AG08396 (cell line): ENCODE measurements at places on chromosomes 5 and 9.

DNA sequence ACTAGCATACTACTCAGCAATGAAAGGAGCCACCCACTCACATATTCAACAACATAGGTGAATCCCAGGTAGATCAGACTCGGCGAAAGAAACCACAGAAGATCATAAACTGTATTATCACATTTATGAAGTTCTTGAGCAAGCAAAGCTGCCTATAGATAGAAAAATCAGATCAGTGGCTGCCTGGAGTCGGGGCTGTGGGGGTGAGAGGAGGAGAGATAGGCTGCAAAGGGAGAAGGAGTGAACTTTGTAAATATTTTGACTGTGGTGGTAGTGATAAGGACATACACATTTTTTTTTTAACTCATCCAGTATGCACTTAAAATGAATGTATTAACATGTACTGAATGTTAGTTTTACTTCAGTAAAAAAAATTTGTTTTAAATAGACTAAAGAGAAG, 23.5 kb upstream of the TMEM174 start:
- DNase-seq: no peak

GRCh38 chr5:143693651-143694252, 118.2 kb upstream of the HMHB1 start:
- no peak for DNase-seq

- no peak for DNase-seq
These were observed 688.2 kb downstream of the CETN3 start for GRCh38 chr5:89721353-89721752.

- DNase-seq: no peak
These were observed 98.3 kb downstream of the SUSD1 start for GRCh38 chr9:112076814-112077213.

- DNase-seq: peak; percentile 67
These were observed at the start of gene PCDHGA1 for GRCh38 chr5:141330299-141331080. Gene PCDHGA1 (plus strand): TSS chr5:141330514.

DNA sequence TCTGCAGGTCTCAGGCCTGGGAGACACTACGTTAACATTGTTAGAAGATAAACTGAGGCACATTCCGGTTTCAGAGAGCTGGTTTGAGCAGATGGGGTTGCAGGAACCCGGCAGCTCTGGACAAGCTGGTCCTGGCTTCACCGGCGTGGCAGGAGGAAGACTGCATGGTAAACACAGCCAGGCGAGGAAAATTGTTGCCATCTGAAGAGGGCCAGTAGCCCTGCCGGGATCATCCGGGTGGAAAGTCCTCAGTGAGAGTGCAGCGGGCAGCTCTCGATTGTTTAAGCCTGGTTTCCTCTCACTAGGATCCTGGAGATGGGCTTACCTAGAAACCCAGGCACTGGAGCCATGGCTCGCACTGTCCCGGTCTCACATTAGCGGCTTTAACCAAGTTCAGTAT, 226.9 kb downstream of the IRX2 start:
- no peak for DNase-seq

GRCh38 chr5:112958093-112959088, 18.2 kb upstream of the DCP2 start:
- peak; percentile 87 for DNase-seq

- no peak for DNase-seq
These were observed 56.6 kb upstream of the MOCS2 start for GRCh38 chr5:53166183-53166495.

DNA sequence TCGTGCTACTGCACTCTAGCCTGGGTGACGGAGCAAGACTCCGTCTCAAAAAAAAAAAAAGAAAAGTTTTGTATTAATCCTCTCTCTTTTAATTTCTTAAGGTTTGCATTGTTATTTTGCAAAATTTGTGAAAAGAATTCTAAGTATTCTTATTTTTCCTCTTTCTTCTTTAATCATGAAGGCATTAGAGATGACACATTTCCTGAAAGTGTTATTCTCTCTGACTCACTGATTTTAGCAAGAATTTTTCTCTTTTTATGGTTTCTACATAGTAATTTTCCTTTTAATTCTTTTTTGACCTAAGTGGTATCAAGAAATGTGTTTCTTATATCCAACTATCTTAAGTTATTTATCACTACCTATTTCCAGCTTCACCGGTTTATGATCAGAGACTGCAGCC, 78.0 kb downstream of the NSUN2 start:
- no peak for DNase-seq

DNA sequence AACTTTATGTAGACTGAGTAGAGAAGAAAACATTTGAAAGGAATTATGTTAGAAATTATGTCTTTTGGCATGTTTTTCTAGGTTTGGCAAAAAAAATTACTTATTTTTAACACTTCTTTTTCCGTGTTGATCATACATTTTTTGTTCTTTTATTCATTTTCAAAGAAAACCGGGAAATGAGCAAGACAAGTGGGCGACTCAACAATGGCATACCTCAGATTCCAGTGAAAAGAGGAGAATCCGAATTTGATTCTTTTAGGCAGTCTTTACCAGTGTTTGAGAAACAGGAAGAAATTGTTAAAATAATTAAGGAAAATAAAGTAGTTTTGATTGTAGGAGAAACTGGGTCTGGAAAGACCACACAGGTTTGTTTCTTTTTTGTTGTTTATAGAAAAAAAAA, 12.9 kb downstream of the YTHDC2 start:
- DNase-seq: no peak

DNA sequence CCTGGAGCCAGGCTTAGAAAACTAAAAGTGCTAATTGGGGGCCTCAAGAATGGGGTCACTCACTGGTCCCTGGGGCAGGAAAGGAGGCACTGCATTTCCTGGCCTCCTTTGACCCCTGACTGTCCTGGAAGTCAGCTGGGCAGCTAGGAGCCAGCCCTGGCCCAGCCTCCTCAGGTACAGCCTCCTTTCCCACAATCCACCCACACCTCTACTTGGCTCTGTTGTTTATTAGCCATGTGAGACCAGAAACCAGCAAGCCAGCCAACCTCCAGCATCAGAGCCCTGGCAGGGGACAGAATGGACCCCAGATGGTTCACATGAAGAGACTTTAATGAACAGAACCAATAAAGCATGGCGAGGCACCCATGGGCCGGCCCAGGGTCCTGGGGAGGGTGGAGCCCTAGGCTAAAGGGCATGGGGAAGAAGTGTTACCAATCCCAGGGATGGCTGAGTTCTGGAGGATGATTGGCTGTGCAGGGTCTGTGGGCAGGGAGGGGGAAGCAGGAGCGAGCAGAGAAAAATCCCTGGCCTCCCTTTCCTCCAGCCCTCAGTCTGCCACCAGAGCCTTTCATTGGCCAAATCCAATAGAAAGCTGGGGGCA, 55.3 kb upstream of the ANGPTL2 start:
- DNase-seq: no peak

DNA sequence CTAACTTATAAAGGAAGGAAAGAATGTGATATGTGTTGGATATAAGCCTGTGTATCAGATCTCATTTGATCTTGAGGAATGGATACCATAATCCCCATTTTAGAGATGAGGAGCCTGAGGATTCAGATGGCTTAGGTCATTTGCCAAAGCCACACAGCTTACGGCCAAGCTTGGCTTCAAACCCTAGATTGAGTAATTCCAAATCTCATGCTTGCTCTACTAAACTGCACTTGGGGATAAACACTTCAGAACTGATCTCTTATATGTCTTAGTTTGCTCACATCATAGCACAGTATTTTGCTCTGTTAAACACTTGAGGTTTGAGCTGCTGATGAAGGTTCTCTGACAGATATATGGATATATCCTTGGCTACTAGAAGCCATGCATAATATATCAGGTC, 504.4 kb downstream of the NTRK2 start:
- DNase-seq: no peak

GRCh38 chr9:94534901-94535300, 20.0 kb upstream of the PCAT7 start:
- no peak for DNase-seq

DNA sequence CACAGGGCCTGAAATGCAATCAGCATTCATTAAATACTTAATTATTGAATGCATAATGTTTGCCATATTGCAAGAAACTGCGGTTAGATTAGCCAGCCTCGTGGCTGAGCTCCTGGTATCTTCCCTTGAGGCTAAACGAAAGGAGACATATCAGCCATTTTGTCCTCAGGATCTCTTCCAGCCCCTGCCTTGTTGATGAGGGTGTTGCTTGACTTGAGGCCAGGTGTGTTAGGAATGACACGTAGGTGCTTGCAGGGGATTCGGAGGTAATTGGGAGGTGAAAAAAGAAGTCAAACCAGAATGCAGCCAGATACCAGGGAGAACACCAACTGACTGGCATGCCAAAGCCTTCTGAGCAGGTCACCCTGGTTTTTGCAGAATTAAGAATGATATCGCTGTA, 12.5 kb downstream of the SH3RF2 start:
- DNase-seq: no peak

- no peak for DNase-seq
These were observed 57.8 kb upstream of the SPINK5 start for GRCh38 chr5:148005788-148006520.

DNA sequence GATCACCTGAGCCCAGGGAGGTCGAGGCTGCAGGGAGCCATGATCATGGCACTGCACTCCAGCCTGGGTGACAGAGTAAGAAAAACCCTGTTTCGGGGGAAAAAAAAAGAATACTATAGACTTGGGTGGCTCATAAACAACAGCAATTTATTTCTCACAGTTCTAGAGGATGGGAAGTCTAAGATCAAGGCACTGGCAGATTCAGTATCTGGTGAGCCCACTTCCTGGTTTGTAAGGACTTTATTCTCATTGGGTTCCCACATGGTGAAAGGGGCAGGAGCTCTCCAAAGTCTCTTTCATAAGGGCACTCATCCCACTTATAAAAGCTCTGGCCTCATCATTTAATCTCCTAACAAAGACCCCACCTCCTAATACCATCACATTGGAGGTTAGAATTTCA, 8.7 kb downstream of the HINT1 start:
- DNase-seq: no peak

DNA sequence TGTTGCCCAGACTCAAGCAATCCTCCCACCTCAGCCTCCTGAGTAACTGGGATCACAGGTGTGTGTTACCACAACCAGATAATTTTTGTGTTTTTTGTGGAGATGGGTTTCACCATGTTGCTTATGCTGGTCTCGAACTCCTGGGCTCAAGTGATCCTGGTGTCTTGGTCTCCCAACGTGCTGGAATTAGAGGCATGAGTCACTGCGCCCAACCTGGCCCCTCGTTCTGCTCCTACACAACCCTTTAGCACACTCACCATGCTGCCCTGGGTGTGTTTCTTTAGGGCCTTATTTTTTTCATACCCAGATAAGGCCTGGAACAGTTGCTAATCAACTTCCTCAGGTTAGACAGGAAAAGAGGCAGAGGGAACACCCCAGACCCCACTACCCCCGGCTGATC, 2.6 kb downstream of the PDZD2 start:
- DNase-seq: no peak

- no peak for DNase-seq
These were observed 196.3 kb downstream of the PAX5 start for GRCh38 chr9:36837431-36838405.

DNA sequence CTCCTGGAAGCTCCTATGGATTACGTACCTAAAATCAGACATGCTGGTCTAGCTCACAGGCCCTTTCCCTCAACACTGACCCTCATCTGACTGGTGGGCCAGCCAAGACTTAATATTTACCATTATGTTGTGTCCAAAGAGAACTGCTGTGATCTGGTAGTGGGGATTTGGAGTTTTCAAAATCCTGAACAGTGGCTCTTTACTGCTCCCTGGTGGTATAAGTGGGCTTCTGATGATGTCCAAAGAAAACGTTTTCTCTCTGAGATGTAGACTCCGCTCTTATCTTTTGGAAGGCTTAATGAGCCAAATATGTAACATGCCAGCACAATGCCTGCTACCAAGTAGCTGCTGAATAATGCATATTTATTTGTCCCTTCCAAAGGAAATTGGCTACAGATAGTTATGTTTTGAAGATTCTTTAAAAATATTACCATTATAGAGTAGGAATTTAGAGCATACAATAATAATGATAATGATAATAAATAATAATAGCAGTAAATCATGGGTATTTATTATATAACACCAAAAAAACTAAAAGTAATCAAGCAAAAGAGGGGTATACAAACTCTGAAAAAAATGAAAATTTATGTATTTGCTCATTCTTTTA, 406.6 kb upstream of the TNC start:
- peak; percentile 49 for DNase-seq

- DNase-seq: no peak
These were observed 4.2 kb downstream of the CCNI2 start for GRCh38 chr5:132751444-132751843.

GRCh38 chr5:113357696-113358476, 76.9 kb downstream of the TSSK1B start:
- no peak for DNase-seq

- no peak for DNase-seq
These were observed 52.2 kb downstream of the GABRG2 start for GRCh38 chr5:162119801-162120200.

GRCh38 chr5:143400541-143401226, 2.8 kb downstream of the NR3C1 start:
- DNase-seq: peak; percentile 35

DNA sequence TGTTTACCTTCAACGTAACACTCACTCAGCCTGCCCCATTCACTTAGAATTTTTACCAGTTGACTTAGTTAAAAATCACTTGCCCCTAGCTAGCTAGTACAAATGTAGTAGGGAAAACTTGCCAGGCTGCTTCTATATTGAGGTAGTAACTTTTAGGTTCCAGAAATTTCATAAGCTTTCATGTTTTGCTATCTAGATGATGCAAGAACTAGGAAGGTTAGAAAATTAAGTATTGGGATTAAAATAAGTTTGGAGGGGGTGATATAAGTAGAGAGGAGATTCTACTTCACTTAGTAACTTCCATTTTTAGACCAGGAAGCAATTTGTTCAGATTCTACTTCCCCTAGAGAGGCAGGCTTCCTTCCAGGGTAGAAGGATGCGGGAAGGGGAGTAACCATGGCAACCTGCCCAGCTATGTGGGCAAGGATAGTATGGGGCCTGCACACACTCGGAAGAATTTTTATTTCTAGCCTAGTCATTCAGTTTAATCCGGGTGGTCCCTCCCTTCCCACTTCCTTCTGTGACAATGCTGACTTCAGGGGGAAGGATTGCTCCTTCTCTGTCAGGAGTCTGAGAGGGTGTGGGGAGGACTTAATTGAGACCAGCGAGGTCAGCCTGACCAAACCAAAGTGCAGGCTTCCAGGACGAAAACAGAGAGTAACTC, 4.2 kb downstream of the DAB2 start:
- peak; percentile 48 for DNase-seq

DNA sequence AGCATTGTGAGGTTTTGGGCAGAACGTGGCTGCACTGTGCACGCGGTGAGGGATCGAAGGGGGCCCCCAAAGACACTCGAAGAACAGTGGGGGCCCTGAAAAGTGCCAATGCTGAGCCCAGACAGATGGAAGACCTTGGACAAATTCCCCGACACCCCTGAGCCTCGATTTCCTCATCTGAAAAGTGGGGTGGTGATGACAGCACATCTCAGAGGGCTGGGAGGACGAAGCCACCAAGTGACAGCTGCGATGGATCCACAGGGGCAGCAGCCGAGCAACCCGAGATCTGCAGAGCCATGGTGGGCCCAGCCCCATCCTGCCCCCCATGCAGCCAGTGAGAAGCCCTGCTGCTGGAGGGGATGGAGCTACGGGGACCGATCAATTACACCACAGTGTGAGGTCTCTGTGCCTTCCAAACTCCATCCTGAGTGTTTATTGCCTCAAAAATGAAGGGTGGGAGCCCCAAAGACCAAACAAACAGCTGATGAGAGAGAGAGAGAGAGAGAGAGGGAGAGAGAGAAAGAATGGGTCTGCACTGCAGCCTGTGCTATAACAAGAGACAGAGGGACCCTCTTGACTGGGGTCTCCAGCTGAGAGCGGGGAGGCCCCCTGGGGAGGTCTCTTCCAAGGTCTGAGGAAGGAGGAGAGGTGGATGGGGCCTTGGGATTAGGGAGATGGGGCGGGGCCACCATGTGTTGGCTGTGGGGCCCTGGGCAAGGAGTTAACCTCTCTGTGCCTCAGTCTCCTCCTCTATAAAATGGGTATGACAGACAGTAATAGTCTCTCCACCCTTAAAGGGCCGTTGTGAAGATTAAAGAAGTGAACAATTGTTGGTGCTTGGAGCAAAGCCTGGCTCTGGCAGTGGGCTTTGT, 134.4 kb upstream of the IER5L start:
- DNase-seq: no peak
